ENCODE measurements at places on chromosomes 6 and 20. TPM values are rescaled to one million over a fixed set of nuclear protein-coding genes. Genes with fewer than 3 reads are reported as not detected.

SLC44A4 gene
- total RNA-seq = not detected

SLC25A27 gene
- total RNA-seq = 15.3 TPM

PRDM1 gene
- 1.7 TPM for total RNA-seq

PPP1R3G gene
- total RNA-seq = 13.9 TPM

CDYL gene
- 31.8 TPM for total RNA-seq

All from left ventricle myocardium superior (tissue), 1 donor.